GM12892 (cell line): ENCODE measurements at places on chromosomes 2 and 18.

DNA sequence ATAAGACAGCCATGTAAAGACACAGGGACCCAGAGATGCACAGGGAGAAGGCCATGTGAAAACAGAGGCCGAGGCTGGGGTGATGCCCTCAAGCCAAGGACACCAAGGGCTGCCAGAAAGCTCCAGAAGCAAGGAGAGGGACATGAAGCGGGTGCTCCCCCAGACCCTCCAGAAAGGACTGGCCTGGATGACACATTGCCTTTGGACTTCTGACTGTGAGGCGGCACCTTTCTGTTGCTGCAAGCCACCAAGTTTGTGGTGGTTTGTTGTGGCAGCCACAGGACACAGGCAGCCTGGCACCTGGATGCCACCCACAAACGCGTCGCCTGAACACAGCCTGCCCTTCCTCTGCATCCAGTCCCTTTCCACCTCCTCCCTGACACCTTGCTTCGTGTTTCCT, 67.1 kb downstream of the RHOB start:
- no peak for DNase-seq

GRCh38 chr2:9424447-9425164, 1.2 kb downstream of the CPSF3 start:
- no peak for DNase-seq

- DNase-seq = no peak
Measured at GRCh38 chr18:41617647-41618046, 337.4 kb upstream of the PIK3C3 start.

DNA sequence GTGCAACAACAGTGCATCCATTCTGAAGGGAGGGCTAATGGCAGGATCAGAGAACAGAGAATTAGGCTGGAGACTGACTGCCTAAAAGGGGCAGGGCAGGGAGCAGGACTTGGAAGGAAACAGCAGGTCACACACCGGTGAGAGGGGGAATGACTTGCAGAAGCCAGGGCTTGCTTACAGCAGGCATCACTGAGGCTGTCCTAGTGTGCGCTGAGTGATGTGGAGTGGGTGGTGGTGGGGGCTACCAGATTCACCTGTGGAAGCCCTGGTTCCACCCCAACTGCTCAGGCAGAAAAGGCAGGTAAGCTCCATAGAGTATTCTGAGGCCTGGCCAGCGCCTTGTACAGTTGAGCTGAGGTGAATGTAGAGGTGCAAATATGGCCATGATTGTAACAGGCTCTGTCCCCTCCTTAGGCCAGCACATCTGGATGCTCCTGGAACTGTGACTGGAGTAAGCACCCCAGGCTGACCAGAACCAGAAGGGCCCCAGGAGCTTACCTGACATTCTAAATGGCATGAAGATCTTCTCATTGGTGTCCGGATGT, 49.4 kb downstream of the SFXN5 start:
- no peak for DNase-seq

DNA sequence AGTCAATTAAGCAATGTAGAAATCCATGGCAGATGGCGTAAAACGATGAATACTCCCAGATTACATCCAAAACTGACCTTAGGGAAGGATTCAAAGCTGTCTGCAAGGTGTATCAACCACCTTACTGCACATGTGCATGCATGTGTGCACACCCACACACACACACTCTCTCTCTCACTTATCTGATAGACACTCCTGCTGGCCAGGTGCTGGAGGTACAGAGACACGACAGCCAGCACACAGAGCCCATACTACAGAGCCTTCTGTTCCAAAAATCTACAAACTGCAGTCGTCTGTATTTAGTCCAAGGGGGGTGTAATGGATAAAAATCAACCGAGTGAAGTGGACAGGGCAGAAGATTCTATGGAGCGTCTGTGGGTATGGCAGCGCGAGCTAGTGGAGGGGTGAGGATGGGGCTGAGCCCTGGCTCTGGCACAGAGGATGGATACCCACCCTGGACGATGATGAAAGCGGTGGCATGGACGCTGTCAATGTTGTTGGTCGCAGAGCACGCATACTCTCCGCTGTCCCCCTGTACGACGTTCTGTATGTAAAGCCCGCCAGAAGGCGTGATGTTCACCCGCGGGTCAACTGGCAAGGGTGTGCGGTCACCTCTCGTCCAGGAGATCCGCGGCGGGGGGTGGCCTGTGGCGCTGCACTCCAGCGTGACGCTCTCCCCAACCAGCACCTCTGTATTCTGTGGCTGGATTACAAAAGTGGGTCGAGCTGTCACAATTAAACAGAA, 78.4 kb downstream of the PXDN start:
- DNase-seq = no peak

DNA sequence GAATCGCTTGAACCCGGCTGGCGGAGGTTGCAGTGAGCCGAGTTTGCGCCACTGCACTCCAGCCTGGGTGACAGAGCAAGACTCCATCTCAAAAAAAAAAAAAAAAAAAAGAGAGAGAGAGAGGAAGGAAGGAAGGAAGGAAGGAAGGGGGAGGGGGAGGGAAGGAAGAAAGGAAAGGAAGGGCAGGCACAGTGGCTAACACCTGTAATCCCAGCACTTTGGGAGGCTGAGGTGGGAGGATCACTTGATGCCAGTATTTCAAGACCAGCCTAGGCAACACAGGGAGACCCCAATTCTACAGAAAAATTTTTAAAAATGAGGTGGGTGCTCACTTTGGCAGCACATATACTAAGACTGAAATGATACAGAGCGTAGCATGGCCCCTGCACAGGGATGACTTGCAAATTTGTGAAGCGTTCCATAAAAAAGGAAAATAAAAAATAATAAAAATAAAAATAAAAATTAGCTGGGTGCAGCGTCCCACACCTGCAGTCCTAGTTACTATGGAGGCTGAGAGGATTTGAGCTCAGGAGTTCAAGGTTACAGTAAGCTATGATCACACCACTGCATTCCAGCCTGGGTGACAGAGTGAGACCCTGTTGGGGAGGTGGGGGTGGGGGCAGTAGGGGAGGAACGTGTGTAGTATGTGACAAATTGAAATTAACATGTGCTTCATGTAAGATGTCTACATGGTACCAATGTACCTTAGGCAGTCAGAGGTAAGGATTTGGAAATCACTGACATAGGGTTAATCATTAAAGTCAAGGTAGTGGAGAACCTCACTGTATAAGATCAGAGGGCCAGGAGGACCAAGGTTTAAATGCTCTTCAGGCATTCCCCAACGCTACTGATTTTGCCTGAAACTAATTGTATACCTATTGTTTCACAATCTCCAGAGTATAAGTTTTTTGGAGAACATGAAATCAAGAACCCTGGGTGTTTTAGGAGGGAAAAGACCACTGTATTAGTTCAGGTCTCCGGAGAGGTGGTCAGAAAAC, 1.4 kb downstream of the WDCP start:
- DNase-seq = no peak

- DNase-seq = no peak
Measured at GRCh38 chr2:37671816-37672103, 318 bp upstream of the CDC42EP3 start.

GRCh38 chr2:114488841-114489530, 46.5 kb downstream of the DPP10 start:
- DNase-seq = no peak

DNA sequence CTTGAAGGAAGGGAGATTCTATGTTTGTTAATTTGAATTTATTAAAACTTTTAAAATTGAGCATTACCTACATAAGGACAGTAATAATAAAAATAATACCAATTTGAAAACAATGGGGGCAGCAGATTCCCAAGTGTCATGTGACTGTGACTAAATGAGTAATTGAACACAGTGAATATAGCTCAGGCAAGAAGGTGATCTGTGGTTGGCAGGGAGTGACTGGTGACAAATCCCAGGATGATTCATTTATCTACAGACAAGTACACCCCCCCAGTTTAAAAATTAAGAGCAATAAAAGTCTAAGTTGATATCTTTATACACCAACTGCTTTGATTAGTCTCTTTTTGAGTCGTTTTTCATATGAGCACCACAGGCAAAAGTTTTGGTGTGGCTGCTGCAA, 299.5 kb downstream of the ARHGAP15 start:
- DNase-seq = no peak

GRCh38 chr2:240461471-240462072, 26.1 kb downstream of the GPC1 start:
- DNase-seq = no peak

- no peak for DNase-seq
Measured at GRCh38 chr2:220356076-220356475, 728.6 kb downstream of the SLC4A3 start.

- no peak for DNase-seq
Measured at GRCh38 chr18:805008-805754, 6.9 kb downstream of the YES1 start.

DNA sequence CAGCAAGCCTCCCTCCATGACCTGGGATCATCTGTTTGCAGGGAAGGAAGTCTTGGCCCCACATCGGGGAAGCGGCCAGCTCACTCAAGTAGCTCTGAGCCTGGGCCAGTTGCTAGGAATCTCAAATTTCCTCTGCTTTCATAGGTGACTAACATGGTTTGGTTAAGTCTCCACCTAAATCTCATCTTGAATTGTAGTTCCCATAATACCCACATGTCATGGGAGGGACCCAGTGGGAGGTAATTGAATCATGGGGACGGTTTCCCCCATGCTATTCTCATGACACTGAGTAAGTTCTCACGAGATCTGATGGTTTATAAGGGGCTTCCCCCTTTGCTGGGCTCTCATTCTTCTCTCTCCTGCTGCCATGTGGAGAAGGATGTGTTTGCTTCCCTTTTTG, 75.2 kb downstream of the LBH start:
- no peak for DNase-seq

DNA sequence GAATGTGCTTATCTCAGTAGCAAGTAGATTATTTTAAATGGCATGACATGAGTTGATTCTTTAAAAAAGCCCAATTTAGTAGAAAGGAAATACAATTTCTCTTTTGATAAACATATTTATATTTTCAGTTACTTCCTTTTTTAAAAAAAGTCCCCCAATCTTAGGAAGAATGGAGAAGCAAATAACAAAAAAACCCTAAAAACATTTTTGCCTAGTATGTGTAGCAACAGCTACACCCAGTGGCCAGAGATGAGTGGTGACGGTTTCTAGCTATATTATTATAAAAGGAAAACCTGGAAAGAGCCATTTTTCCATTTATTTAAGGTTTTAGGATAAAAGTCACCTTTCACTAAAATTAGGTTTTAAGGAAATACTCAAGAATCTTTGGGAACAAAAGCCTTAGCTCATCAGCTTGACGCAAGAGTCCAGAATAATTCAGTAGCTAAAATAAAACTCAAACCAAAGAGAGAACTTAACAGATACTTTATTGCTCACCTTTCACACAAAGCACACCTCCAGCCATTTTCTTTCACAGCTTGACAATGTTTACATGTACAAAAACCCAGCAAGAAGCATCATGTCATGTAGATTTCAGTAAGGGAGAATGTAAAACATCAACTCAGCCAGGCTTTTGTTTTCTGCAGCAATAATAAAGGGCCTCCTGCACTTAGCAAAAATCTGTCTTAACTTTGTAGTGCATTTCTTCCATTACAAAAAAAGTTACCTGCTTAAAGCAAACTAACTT, 15.7 kb downstream of the FAM98A start:
- no peak for DNase-seq
